ENCODE measurements at places on chromosomes 12 and 14.

DNA sequence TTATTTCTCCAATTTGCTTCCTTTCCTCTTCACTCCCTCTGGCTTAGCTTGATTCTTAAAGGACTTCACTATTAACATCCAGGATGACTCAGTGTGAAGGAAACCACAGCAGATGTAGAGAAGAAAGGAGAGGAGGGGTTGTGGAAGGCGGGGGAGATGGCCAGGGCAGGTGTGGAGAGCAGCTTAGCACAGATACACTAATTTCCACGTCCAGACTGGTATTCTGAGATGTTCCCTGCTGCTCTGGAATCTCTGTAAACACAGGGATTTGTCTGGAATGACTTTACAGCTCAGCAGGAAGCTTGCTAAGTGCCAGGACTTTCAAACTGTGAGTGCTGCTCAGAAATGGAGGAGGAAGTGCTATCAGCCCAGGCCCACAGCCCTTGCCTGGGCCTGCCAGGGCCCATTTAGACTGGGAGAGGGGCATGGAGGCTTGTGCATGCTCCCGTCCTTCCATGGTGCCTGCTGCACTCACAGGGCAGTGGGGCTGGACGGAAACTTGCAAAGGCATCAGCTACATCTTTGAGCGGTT is 202.5 kb upstream of the DDHD1 start:
- no peak for DNase-seq

DNA sequence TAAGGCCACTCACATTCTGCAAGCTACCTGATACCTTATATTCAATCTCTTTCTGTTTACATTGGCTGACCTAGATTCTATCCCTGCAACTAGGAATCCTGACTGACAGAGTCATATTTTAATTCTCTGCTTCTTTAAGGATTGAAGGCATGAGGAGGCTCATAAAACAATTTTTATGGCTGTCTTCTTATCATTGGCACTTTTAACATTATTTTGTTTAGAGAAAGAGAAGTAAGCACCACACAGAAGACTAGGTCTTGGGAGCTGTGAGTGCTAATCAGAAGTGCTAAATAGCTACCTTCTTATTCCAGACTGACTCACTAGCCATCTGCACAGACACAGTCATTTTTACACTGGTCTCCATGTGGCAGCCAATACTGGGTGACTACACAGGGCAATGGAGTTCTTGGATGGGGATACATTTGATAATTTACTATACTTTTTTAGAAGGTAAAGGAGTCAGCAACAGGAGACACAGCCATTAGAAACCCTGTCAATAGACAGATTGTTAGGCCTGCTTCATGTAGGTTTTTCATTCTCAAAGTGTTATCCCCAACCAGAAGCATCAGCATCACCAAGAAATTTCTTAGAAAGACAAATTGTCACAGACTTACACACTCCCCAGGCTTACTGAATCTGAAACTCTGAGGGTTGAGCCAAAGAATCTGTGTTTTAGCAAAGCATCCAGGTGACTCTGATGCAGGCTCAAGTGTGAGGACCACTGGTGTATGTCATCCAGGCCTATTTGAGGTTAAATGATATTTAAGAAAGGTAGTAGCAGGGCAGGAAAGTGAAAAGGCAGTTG is 214.1 kb downstream of the DUSP6 start:
- DNase-seq, result no peak

DNA sequence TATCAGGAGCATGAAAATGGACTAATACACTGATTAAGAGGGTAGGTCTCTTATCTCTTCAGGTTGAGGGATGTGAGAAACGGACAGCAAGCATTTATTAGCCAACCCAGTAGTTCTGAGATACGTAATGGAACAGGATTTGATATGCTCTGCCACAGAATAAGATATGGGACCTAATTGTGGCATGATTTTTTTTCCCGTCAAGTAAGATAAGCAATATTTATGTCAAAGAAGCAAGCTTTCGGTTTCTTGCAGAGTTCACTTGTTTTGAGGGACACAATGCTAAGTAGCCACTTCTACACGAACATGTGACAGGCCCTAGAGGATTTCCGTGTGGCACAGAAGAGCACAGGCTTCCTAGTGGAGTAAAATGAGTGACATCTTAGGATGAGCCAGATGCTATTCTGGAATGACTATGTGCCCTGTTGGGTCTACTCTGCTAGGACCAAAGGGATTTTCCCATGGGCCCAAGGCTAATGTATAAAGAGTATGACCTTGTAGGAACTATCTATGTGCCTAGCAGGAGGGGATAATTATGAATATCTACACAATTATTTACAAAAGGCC is 57.9 kb downstream of the SLC38A1 start:
- DNase-seq, result no peak

DNA sequence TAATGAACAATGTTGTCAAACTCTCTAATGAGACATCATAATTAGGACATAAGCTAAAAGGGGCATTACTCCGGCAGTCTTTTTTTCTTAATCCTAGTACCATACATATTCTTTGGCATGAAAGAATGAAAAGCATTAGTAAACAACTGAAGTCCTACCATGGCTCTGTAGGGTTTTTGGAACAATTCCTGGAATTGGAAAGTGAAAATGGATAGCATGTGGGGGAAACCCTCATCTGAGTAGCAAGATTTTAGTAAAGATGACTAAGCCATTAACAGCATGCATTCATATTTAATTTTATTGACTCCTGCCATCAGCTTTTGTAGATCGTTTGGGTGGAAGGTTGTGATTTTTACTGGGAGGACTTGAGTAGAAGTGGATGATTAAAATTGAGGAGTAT is 216.2 kb upstream of the PDZRN4 start:
- DNase-seq, result no peak
